LNCaP clone FGC (cell line): ENCODE measurements at places on chromosomes 5 and 9.

DNA sequence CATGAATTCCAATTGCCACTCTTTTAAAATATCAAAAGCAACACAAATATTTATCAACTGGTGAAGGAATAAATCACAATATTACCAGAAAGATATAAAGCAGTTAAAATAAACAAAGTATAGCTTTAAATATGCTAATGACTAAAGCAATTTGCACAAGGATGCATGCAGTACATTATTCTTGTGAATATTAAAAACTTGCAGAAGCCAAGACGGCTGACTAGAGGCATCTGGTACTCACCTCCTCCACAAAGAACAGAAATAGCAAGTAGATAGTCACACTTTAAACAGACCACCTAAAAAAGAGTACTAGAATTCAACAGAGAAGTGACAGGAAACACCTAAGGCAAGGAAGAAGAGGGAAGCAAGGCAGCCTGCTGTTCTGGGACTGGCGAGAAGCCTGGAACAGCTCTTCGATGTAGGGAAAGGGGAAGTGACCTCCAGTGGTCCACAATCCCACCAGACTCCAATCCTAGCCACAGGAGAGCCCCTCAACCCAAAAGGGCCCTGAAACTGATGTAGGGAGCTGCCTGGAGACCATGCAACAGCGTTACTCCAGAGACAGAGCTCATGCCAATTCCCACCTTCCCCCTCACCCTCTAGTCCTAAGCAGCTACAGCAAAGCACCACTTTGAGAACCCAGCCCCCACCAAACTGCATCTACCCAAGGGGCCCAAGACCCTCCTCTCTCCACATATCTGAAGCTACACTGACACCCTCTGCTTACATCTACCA is 86.3 kb downstream of the LPAR1 start:
- no peak for DNase-seq

DNA sequence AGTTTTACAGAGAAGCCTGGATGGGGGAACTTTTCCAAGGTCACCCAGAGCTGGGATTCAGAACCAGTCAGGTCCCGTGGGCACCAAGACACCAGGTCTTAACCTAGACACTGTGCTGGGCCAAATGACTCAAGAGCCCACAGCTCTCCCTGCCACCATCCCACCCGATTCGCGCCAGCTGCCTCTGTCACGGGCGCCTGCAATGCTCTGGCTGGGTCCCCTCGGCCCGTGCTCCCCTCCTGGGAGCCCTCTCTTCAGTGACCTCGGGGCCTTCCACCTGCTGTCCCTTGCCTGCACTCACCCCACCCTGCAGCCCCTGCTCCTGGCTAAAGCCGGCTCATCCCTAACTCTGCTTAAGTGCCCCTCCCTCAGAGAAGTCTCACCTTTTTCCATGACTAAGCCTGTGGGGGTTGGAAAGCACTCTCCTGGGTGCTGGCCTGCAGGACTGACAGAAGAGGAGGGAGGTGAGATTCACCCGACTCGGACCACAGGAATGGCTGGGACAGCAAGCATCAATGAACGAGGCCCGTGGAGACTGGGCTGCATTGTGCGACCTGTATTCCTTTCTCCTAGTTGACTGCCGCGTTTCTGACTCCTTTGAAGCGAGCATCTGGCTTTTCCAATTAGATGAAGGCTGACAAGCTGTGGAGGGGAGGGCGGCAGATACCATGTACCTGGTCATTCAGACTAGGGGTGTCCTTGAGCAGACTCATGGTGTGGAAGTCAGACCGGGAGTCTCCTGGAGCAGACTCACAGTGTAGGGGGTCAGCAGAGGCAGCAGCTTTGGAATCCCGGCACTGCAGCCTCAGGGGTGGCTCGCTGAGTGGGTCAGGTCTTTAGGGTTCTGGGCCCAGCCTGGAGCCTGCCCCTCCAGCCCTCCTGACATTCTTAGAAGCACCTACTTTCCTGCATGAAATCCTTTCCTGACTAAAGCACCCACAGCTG is 5.8 kb upstream of the IL4 start:
- DNase-seq, result no peak

DNA sequence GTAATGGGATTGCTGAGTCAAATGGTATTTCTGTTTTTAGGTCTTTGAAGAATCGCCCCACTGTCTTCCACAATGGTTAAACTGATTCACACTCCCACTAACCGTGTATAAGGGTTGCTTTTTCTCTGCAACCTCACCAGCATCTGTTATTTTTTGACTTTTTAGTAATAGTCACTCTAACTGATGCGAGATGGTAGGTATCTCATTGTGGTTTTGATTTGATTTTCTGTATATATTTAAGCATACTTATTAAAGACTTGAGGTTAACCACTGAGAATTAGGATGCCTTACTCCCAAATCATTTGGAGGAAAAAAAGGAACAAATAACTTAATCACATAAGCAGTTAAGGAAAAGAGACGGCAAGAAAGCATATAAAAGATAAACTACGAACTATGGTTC is 181.6 kb upstream of the FST start:
- DNase-seq, result no peak

- no peak for DNase-seq
Observed at GRCh38 chr9:123120131-123120530, 86.7 kb downstream of the GPR21 start.

- DNase-seq, result no peak
Observed at GRCh38 chr9:122207096-122207495, 21.7 kb downstream of the LHX6 start.

GRCh38 chr5:150540615-150541396 is 32.9 kb downstream of the NDST1 start:
- no peak for DNase-seq

- no peak for DNase-seq
Observed at GRCh38 chr9:93054758-93055704, 3.5 kb upstream of the SUSD3 start.
